ENCODE measurements at places on chromosomes 2 and 18.

DNA sequence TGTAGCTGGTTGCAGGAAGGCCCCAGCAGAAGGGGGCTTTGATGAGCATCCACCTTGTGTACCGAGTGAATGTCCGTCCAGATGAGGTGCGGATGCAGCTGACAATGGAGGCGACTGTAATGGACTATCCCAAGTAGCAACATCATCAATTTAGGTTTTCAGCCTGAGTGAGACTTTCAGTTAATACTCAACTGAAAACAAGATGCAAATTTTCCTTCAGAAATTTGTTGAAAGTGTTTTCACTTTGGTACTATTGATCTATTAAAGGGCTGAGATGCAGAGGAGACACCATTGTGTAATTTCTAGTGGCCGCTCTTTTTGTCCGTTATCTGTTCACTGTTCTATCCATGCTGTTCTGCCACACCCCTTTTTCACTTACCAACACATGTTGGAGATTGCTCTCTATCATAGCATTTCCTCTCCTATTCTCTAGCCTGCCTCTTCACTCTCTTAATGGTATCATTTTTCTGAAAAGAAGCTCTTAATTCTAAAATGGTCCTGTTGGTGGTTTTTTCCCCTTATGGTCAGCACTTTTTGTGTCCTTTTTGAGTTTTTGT lies 12.0 kb upstream of the CASP8 start:
- no peak for DNase-seq

DNA sequence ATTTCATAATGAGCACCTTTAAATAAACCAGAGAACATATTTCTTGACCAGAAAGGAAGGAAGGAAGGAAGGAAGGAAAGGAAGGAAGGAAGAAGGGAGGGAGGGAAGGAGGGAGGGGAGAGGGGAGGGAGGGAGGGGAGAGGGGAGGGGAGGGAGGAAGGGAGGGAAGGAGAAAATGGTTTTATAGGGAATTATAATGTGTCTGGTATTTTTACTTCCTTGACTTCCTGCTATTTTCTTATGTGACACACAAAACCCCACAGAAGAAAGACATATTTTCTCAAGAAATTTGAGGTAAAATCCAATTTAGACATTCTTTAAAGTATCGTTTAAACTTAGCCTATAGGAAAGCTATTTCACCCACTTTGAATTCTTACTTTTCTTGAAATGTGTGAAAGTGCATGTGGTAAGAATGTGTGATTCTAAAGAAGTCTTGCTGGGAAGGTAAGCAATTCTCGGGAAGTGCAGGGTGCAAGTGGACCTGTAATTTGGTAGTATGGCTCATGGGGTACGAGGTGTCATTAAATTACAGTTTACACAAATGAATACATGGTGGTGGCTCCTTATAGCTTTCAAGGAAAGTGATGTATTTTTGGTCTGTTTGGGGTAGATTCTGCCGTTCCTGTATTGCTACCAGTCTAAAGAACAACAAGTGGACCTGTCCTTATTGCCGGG lies 18.0 kb downstream of the RNF125 start:
- DNase-seq: no peak

DNA sequence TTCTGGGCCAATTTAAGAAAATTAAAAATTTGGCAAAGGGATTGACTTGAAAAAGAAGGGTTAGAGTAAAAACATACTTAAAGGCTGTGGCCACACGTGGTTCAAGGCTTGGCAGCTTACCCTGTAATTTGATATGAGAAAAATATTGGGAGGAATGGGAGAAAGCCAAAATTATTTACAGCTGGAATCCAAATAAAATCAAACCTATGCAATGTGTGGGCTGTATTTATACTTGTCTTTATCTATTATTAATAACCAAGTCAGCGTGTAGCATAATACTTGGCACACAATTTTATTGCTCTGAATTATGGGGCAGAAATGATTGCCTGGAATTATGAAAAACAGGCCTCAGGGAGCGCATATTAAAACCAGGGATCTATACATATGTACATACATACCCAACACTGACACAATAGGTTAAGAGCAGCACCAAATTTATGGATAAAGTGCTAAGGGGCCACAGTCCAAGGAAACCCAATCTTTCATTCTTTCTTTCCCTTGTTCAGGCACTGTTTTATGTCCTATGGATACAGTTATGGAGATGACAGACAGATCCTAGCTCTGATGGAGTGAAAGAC lies 35.6 kb downstream of the FAM124B start:
- no peak for DNase-seq

- no peak for DNase-seq
Measured at GRCh38 chr18:22349317-22349898, 68.3 kb downstream of the CTAGE1 start.

- no peak for DNase-seq
Measured at GRCh38 chr2:100739735-100740432, 80.1 kb upstream of the NPAS2 start.

GRCh38 chr18:46452820-46453219 lies 204.2 kb downstream of the LOXHD1 start:
- no peak for DNase-seq

DNA sequence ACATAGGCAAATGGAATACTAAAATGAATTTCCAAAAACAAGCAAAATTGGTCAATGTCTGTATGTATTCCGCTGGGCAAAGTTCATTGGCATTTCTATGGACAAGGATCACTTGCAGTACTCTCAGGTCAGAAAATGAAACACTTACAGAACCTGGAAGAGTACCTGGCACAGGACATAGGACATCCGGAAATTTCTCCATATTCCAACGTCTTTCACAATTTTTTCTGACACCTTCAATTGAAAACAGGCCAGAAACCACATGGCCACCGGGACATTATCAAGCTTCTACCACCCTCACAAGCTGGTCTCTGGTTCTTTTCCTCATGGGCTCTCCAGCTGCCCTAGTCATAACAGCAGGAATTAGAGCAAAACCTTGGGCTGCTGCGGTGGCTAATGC lies 96.9 kb upstream of the MSH6 start:
- no peak for DNase-seq

DNA sequence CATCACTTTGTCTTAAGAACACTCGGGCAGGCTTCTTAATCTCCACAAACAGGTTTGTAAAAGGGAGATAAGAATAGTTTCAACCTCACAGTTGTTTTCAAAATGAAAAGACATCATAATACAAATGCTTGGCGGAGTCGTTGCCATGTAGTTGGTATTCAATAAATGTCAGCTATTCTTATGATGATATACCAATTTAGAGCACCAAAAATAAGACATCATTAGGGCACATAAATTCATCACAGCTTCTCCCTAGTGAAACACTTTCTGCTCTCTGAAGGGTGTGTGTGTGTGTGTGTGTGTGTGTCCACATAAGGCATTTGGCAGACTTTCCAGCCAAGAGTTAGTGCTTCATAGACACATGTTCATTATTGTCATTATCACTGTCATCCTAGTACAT lies 10.8 kb downstream of the TMEM182 start:
- DNase-seq: no peak

GRCh38 chr2:201191132-201191875 lies 8.4 kb downstream of the CASP10 start:
- no peak for DNase-seq

- DNase-seq: no peak
Measured at GRCh38 chr2:172101821-172102390, 794 bp downstream of the DLX2 start.

GRCh38 chr2:223746611-223747010 lies 90.8 kb downstream of the AP1S3 start:
- no peak for DNase-seq

DNA sequence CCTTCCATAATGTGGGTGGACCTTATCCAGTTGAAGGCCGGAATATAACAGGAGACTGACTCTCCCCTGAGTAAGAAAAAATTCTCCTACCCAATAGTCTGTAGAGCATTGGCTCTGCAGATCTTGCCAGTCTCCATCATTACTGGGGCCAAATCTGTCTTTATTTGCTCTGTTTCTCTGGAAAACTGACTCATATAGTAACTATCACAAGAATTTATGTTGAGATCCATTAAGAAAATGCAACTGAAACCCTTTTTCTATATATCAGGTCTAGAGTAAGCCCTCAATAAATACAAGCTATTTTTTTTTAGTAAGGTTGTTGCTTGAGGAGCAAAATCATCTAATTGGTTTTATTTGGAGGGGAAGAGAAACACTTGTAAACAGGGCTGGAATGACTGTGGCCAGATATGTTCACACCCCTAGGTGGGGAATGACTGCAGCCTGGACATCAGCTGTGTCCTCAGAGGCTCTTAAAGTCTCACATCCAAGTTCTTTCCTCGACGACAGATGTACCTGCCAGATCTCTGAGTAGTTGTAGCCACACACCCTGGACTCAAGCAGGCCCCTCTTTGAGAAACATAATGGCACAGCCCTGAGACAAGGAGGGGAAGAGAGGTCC lies 339.7 kb downstream of the TNS1 start:
- DNase-seq: no peak

- DNase-seq: no peak
Measured at GRCh38 chr2:145558617-145559350, 1038.9 kb upstream of the ZEB2 start.

- no peak for DNase-seq
Measured at GRCh38 chr2:9356261-9356660, 67.1 kb downstream of the ITGB1BP1 start.

DNA sequence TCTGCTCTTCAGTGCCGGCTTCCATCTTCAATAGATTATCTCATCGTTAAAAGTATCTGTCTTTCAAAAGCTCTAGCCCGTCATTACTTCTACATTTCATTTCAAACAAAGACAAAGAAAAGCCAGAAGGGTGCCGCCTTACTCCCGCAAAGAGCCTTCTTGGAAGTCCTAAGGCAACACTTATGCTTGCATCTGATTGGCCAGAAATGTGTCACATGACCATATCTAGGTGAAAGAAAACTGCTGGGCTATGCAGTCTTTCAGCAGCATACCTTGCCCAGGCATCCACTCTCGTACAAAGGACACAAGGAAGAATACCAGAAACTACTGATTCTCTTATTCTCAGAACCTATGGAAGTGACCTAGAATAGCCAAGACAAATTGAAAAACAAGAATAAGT lies 217.1 kb upstream of the SLC35G4 start:
- no peak for DNase-seq

DNA sequence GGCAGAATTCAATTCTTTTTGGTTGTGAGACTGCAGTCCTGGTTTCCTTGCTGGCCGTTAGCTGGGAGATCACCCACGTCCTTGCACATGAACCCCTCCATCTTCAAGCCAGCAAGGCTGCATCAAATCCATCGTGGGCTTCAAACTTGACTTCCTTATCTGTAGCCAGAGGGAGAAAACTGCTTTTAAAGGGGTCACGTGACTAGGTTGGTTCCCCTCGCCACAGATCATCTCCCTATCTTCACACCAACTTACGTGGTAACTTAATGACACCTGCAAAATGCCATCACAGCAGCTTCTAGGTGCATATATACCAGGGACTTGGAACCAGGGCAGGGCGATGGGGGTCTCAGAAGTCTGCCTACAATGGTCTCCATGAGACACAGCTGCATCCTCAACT lies 169.5 kb downstream of the MTCL1 start:
- DNase-seq: no peak

DNA sequence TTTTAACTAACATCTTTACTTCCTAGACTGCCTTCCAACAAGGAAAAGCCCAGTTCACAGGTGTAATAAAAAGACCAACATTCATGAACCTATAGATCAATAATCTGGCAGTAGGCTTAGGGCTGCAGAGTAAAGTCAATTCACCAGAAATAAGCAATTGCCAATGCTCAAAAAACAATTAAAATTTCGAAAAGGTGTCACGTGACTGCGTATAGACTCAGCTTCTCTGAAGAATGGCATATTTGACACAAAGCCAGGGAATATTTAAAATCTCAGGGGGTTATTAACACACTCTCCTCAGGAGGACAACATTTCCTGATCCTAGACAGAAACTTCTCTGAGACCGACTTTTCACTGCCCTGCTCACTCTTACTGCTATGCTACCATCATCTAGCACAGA lies 245.2 kb upstream of the LRATD1 start:
- DNase-seq: no peak

- peak; percentile 15 for DNase-seq
Measured at GRCh38 chr2:9889812-9890261, 46.6 kb downstream of the TAF1B start.

DNA sequence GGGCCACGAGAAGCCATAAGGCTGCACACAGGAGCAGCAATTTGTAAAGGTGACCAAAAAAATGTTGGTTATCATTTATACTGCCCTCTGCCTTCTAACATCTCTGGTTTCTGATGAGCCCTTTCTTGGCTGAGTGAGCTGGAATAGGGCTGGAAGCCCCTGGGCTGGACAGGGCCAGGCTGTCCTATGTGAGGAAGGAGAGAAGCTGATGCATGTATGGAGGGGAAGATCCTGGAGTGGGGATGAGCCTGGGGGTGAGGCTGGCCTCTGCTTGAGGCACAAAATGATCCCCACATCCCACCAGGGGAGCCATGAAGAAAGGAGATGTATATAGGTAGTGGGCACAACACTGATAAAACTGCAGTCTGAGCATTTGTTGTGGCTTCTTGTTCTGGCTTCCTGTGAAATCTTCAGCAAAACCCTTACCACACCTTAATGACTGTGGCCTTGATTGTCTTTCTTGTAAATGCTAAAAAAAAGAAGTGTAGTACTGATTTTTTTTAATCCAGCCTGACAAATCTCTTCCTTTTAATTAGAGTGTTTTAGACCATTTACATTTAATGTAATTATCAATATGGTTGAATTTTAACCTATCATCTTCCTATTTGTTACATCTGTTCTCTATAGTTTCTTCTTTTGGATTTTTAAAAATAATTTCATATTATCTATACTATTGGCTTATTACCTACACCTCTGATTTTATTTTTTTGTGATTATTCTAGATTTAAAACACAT lies 5.6 kb downstream of the SNED1 start:
- no peak for DNase-seq

GRCh38 chr18:37538526-37539205 lies 26.9 kb downstream of the CELF4 start:
- DNase-seq: no peak

GRCh38 chr18:61876899-61877298 lies 15.9 kb downstream of the RNF152 start:
- DNase-seq: no peak

- DNase-seq: no peak
Measured at GRCh38 chr2:169663247-169663646, 31.0 kb downstream of the CFAP210 start.

- DNase-seq: no peak
Measured at GRCh38 chr2:38125842-38126241, 49.9 kb upstream of the CYP1B1 start.

DNA sequence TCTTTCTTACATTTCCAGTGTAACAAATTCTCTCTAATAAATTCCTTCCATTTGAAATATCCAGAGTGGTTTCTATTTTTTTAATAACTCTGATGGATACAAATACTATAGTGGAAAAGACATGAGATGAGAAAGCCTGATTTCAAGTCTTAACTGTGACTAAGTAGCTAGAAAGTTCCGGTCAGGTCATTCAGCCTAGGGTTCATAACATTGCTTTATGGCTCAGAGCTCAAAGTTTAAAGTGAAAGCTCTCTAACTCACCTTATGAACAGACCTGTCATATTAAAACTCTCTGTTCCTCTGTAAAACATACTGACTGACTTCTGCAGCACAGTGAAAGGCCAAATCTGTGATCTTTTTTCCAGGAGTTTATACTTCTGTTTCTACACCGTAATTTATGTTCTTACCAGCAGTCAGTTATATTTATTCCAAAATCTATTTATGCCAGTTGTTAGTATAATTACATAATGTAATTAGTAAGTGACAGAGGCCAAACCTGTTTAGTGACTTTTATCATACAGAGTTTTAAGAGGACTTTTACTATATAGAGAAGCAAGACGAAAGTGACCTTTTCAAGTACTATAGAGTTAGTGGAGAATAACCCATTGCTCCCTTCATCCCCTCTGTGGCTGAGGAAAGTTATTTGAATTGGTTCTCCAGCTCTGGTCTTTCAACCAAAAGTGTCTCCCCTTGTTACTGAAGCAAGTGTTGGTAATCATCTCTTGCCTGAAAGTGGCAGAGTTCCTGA lies 118.8 kb upstream of the PDE1A start:
- no peak for DNase-seq
